ENCODE measurements at places on chromosomes 5 and 9.

DNA sequence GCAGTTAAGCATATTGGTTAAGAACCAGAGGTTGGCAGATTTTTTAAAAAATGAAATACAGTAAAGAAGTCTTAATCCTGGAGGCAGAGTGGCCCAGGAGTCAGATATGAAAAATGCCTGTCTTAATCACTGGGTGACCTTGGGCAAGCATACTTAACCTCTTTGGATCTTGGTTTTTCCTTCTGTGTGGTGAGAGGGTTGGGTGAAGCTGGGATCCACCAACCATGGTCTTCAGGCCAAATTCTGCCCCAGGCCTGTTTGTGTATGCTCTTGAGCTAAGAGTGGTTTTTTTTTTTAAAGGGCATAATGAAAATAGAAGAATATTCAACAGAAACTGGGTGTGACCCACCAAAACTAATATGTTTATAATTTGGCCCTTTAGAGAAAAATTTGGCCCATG lies 20.0 kb upstream of the TEX48 start:
- DNase-seq = no peak

DNA sequence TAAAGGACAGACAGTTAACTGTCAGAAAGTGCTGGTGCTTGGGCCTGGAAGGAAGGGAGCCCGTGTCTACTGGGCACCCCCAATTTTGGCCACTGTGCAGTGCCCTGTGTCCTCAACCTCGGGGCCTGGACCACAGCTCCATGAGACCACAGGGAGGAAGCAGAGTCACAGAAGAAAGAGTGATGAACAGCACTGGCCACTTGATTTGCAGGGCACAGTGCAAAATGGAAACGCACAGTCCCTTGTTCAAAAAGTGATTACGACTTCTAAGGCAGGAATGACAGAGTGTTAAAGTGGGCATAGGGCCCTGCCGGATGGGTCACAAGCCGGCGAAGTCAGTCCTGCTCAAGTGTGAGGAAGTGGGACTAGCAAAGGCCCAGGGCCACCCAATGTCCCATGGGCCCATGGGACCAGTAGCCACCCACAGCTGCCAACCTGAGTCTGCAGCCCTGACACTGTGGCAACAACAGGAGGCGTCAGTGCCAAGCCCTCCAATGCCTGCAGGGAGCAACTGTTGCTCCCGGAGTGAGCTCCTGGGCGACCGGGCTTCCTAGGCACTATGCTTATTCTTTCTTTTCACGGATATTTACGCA lies 85.4 kb downstream of the ADAMTS2 start:
- DNase-seq = no peak

GRCh38 chr9:5958273-5958672 lies 57.2 kb downstream of the RANBP6 start:
- DNase-seq = no peak

DNA sequence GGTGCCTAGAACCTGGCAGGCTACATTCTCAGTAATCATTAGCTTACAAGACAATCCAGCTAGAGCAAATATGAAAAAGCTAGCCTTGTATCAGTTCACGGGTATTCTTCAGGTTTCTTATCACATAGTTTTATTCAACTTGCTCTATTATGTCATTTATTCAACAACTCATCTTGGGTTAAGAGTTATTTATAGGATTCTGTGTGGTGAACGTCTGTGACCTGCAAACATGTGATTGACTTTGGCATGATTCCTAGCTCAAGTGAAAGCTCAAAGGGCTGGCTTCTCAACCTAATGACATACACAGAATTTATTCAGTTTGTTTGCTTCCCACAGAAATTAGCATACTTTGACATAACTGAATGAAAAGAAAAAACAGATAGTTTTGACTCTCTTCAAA lies 173.1 kb downstream of the PLPPR1 start:
- no peak for DNase-seq

DNA sequence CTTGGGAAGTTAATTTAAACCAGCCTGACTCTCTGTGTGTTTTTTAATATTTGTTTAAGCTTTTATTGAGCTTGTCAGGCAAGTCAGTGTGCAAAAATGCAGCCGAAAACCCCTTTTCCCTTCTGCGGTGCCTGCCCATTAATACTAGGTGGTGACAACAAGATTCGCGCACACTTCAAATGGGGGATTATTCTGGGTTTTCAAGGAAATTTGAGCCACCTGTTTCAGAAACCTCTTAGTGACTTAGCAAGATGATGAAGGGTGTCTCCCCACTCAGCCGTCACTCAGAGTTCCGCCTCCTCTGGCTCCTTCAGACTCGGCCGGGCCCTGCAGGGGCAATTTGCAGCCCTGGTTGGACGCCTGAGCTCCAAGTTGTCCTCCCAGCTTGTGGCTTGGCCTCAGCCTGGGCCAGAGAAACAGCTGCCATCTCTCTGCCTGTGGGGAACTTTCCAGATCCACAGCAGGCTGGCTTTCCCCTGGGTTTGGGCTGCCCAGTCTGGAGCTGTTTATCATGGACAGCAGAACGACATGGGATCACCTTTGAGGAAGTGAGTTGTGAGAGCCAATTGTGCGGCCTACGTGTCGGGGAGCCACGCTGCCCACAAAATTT lies 75.9 kb downstream of the SPRY4 start:
- no peak for DNase-seq

DNA sequence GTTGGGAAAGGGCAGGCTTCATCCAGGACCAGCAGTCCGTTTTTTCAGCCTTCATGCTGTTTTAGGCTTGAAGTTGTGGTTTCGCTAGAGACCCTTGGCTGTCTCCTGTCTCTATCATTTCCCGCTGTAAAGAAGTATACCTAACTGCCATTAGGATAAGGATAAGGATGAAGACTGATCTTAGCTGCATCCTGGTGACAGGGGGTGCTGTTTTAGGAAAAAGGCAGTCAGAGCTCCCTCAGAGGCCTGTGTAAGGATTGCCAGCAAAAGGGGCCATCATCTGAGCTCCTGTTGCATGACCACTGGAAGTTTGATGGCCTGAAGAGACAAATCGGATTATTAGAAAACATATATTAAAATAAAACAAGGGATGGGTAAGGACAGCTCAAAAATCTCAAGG lies 64.8 kb upstream of the FGF10 start:
- DNase-seq = no peak

- peak; percentile 57 for DNase-seq
These were observed 1.9 kb upstream of the CRB2 start for GRCh38 chr9:123353984-123354591.

GRCh38 chr9:37446401-37446800 lies 18.8 kb downstream of the ZBTB5 start:
- no peak for DNase-seq

DNA sequence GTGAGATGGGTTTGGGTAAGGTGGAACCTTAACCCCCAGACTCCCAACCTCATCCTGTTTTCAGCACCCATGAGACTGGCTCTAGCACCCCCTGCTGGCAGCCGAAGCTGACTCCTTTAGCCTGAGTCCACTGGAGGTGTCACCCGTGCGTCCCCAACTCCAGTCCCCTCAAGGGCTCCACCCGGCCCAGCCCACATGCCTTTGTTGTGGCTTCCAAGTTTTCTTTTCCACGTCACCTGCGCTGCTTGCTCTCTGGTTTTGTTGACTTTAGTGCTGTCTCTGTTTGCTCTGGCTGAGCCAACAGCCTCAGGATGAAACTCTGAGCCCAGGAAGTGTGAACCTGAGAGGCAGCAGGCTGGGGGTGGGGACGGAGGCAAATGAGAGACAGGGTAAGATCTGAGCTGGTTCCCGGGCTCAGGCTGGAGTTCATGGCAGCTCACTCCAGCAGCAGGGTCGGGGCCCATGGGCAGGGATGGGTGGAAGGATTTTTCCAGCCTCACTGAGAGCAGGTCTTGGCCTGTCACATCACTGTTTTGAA lies 13.2 kb upstream of the AQP7 start:
- peak; percentile 91 for DNase-seq

DNA sequence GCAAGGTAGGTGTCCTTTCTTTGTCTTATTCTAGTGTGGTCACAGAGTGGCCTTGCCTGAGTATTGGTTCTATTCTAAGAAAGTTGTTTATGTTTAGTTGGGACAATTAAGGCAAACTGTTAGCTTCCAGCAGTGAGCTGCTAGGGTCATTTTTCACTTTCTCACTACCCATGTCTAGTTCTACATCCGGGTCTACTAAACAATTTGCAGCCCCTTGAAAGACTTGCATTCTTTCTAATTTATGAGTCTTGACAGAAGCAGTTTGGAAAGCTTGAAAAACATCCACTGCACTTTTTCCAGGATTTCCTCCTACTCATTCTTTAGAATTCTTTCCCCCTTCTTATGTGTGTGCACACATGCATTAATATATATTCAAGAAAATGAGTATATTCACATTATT lies 892.2 kb upstream of the ACO1 start:
- no peak for DNase-seq

DNA sequence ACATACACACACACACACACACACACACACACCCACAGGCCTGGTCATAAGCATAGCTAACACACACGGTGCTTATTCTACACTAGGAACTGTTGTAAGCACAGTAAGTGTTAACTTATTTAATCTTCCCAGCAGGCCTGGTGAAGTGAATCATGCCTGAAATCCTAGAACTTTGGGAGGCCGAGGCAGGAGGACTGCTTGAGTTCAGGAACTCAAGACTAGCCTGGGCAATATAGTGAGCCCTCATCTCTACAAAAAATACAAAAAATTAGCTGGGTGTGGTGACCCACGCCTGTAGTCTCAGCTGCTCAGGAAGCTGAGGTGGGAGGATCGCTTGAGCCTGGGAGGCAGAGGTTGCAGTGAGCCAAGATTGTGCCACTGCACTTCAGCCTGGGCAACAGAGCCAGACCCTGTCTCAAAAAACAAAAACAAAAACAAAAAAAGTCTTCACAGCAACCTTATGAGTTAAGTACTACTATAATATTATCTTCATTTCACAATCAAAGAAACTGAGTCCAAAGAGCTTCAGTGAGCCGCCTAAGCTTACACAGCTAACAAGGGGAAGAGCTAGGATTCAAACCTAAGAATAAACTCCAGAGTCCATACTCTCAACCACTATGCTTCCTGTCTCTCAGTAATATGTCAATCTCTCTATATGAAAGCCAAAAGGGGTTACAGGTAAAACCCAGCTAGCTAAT lies 2.3 kb downstream of the MEGF9 start:
- no peak for DNase-seq

DNA sequence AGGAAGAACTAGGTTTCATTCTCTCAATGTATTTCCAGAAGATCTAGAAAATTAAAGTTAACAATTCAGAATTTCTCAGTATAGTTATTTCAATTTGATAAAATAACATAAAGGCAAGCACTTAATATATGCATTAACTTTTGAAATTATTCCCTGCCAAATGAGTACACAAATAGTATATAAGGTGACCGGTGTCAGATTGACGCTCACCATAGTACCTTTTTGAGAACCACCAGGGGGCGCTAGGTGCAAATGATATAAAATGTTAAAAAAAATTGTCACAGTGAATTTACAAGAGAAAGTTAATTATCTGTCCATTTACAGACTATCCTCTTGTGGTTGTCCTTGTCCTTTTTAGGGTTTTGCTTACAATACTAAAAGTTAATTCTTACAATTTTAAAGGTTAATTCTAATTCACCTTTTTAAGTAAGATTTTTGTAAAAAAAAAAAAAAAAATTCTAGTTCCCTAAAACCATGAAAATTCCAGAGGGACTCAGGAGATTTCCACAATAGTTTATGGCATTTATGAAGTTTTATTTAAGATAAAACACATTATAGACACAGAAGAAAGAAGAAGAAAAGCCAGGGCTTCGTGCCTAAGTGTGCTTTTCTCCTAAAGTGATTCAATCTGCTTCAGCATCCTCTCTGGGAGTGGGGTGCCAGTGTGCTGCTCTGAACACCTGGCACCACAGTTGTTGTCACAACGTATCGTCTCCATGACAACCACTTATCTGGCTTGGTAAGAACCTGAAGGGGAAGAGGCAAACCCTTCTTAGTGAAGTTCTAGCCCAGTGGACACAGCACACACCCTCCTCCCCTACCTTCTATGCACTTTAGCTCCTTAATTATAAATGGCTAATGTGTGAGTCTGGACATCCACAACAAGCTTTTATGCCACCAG lies 1.7 kb downstream of the ADAMTS16 start:
- DNase-seq = peak; percentile 20

DNA sequence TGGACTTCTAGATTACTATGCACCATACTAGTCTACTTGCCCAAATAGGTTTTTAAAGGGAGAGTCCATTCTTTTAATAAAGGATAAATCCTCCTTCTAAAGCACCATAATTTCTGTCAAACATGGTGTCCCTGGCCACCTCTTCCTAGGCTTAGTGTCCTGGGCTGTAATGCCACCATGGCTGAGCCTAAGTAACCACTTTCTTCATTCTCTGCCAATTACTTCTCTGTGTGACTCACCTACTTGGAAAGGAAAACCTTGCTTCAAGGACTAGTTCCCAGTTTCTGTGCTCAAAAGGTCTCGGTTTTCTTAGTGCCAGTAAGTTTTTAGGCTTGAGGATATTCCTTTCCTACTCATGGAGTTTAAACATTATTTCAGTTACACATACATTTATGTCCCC lies 273.4 kb downstream of the DENND1A start:
- no peak for DNase-seq

- DNase-seq = no peak
These were observed 44.7 kb upstream of the ZNF608 start for GRCh38 chr5:124790895-124791732.

DNA sequence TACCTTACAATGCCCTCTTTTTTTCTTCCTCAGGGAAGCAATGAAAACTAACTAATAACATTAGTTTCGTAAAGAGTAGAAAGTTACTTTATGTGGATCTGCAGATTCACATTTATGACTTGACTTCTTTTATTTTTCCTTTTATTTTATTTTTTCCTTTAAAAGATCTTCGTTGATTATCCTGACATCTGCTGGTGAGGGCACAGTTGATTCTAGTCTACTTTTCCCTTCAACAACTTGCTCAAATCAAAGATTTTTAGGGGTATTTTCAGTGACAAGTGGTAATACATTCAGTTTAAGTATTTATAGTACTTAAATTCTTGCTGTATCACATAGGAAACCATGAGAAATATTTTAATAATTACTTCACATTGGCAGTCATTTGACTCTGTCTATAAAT lies 4.9 kb downstream of the EDIL3 start:
- no peak for DNase-seq

- no peak for DNase-seq
These were observed 251.8 kb downstream of the NNT start for GRCh38 chr5:43854697-43855292.

DNA sequence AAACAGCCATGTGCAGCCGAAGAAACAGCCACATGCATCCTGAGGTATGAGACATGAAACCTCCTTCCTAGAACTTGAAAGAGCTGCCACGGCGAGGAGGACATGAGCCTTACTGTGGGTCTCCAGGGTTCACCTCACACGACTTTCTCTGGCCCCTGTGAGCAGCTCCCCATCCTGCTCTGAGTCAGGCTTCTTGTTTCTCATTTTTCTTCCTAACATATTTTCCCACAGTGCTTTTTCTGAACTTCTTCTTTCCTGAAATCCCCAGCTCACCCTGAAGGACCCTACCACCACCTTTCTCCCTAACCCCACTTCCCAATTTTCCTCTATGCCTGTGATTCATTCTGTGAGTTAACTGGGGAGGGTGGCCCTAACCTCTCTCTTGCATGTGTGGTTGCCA lies 33.7 kb upstream of the ADRB2 start:
- no peak for DNase-seq
